ENCODE measurements at places on chromosomes 2 and 18.

DNA sequence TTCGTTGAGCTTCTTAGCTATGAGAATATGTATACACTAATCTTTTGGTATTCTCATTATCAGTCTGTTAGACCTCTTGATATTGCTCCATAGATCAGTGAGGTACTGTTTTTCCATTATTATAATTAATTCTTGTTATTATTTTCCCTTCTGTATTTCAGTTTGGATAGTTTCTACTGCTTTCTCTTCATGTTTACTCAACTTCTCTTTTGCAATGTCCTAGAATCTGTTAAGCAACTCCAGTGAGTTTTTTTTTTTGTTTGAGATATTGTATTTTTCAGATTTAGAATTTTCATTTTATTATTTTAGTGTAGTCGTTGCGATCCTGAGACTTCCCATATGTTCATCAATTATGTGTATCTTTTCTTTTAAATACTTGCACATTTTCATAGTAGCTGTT lies 260.8 kb downstream of the SETBP1 start:
- no peak for DNase-seq

DNA sequence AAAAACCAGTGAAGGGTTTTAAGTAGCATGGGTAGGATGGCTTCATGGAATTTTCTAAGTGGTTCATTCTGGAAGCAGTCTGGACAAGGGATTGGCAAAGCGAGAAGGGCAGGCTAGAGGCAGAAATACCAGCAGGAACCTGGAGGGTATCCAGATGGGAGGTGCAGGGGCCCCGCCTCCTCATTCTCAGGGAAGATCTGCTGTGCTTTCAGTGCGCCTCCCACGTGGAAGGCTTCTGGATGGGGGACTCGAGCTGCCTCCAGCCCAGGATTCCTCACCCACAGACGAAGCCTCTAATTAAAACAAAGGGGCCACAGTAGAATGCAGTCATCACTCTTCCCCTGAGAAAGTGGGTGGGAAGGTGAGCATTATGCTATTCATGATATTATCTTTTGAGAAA lies 79.8 kb downstream of the VSNL1 start:
- no peak for DNase-seq

DNA sequence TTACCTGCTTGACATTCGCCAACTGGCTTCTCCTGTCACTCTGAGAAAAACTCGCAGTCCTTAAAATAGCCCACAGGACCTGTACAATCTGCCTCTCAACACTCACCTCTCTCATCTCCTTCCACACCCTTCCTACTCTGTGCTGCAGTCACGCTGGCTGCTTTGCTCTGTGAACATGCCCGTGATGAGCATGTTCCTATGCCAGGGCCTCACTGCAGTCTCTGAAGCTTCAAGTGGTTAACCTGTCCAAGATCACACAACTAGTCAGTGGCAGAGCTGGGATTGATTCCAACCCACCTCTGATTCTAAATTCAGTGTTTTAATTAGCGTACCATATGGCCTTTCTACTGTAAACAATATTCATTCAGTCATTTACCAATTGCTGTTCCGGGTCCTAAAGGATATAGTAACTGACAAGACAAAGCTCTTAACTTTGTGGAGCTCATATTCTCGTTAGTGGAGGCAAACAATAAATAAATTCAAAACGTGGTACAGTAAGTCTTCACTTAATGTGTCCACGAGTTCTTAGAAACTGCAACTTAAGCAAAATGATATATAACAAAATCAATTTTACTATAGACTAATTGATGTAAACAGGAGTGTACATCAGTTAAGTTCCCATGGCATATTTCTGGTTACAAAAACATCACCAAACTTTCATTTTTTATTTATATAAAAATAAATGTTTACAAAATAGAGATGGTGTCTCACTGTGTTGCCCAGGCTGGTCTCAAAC lies 38.9 kb upstream of the FBXO11 start:
- DNase-seq = no peak

- DNase-seq = no peak
These were observed 76.6 kb downstream of the CCDC85A start for GRCh38 chr2:56260415-56260814.

DNA sequence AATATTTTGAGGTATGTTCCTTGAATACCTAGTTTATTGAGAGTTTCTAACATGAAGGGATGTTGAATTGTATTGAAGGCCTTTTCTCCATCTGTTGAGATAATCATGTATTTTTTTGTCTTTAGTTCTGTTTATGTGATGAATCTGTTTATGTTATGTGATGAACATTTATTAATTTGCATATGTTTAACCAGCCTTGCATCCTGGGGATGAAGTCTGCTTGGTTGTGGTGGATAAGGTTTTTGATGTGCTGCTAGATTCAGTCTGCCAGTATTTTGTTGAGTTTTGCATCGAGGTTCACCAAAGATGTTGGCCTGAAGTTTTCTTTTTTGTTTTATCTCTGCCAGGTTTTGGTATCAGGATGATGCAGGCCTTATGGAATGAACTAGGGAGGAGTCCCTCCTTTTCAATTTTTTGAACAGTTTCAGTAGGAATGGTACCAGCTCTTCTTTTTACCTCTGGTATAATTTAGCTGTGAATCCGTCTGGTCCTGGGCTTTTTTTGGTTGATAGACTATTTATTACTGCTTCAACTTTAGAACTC lies 71.9 kb downstream of the EPC2 start:
- DNase-seq = no peak
